IPS DF 6.9 (cell line): ENCODE measurements at places on chromosomes 12 and 14.

DNA sequence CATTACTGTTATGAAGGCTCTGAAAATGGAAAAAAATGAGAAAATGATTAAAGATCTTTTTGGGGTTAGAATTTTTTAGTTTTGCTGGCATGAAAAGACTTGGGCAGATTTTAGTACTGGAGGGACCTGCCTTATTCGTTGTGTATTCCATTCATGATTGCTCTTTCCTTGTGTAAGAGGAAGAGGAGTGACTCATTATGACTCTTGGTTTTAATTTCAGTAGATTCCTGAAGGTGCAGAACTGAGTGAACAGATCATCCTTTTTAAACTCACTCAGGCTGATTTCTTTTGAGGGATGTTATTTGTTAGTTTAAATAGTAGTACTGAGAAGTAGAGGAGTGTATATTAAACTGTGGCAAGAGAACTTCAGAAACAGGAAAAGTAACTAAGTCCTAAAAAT, 41.6 kb downstream of the AKAP6 start:
- no peak for DNase-seq

GRCh38 chr12:106873983-106874382, 81.7 kb upstream of the TMEM263 start:
- DNase-seq: no peak

GRCh38 chr14:50920482-50921230, 23.6 kb downstream of the PYGL start:
- no peak for DNase-seq

GRCh38 chr12:52338241-52338960, 17.2 kb upstream of the KRT83 start:
- no peak for DNase-seq

DNA sequence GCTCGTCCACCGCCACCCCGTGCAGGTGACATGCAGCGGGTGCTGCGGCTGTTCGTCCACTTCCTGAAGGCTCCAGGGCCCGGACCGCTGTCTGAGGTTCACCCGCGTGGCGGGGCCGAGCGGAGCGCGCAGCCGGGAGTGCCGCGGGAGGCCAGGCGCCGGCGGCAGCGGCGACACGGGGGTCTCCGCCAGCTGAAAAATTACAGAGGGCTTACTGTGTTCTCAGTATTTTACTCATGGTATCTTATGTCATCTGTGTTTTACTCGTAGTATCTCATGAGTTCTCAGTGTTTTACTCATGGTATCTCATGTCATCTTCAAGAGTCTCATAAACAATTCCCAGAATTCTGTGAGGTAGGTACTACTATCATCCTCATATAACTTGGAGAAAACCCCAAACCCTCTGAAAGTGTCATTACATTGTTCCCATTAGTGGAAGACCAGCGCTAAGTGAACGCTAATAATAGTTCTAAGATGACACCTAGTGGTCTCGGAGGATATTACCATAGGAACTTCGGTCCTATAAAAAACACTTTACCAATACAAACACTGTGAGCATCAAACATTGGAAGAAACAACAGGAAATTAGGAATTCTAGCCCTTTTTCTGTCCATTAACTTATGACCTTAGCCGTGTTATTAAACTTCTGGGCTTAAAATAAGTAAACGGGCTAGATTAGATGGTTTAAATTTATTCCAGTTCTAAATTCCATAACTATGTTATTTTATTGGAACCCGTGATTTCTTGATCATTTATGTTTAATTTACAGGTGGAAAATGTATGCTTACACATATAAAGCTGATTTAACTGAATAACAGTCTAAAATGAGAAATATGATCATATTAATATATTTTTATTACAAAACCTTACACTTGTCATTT, 32.4 kb downstream of the AK7 start:
- peak; percentile 39 for DNase-seq

- no peak for DNase-seq
Measured at GRCh38 chr14:61341275-61342206, 20.2 kb downstream of the PRKCH start.
